ENCODE measurements at places on chromosomes 4 and X.
A peak's percentile ranks its signal among the peaks of the same experiment; 100 is the strongest.

DNA sequence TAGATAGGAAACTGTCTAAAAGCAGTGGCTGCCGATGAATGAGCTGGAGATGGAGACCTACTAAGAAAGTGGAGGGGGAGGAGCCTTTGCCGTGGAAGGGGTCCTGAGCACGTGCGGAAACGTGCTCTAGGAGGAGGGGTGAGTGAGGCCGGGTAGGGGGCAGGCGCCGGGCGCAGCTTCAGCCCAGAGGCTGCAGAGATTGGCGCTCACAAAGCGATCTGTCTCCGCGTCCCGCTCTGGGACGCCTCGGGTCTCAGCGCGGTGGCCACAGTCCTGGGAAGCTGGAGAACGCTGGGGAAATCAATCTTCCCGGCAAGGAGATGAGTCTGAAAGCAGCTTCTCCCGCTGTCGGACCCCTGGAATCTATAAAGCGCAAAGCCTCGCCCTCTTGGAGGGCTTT, 444 bp upstream of the ARHGAP6 start:
- peak overlapping the region; percentile 29 for H3K4me3 ChIP-seq
- DNase-seq = no peak
- H3K27me3 ChIP-seq = peaks cover 78% of the 10 kb centered on the region
- H3K4me1 ChIP-seq = peaks cover 2% of the 10 kb centered on the region
- H3K36me3 ChIP-seq = no peaks in the 10 kb centered on the region

DNA sequence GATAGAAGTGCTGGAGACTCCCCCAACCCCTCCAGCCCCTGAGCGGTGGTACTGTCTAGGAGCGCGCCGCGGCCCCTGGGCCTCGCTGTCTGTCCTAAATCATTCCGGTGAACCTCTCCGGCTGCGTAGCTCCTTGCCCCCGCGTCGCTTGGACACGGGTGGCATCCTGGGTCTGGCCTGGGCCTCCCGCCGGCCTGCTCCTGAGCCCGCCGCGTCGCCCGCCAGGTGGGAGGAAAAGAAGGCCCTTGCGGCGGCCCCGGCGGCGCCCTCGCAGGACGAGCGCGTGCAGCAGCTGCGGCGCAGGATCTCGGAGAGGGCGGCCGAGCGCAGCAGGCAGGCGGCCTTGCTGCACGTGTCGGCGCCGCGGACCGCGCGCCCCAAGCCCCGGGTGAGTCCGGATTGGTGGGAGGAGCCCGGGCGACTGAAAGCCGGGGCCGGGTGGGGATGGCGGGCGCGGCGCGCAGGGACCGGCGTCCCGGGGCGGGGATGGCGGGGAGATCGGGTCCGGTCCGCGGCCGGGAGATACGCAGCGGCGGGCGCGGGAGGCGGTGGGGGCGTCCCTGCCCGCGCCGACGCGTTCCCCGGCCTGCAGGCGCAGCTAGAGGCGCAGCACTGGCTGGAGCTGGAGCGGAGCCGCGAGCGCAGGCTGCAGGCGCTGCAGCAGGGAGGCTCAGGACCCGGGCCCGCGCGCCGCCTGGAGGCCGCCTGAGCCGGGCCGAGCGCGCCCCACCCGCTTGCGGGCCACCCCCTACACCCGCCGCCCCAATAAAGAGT, 6.5 kb upstream of the RNF4 start:
- H3K27me3 ChIP-seq = peaks cover 8% of the 10 kb centered on the region
- peak; percentile 80 for DNase-seq
- H3K4me3 ChIP-seq = peak overlapping the region; percentile 71
- H3K36me3 ChIP-seq = peaks cover 3% of the 10 kb centered on the region
- peaks cover 5% of the 10 kb centered on the region for H3K4me1 ChIP-seq
- H3K27ac ChIP-seq = peak overlapping the region; percentile 49

DNA sequence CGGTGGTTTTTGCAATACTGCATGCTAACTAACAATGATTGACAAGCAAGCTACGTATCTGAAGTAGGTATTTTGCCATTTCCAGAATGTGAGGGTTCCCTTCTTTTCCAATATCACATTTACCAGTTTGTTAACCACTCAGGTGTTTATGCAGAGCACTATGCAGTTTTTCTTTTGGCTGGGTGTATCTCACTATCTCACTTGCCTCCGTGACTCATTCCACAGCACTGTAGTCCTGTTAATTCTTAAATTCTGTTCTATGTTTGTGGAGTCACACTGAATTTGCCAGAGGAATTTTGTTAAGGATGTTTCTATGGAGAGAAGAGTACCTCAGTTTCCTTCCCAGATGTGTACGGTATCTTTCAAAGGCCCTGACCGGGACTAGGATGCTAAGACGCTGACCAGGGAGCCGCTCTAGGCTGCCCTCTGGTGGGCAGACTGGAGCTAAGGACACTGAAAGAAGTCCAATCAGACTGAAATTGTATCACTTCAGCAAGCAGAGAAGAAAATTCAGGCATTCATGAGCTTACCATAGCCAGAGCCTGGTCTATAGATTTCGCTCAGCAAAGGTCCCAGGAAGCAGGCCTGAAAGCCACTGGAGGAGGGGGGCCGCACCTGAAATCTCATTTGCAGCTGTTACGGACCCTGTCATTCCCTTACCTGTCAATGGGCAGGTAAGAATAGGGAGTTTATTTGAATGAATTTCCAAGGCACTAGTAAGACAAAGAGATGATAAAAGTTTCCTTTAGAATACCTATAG, 388.4 kb upstream of the SPOCK3 start:
- H3K4me1 ChIP-seq = no peaks in the 10 kb centered on the region
- H3K36me3 ChIP-seq = no peaks in the 10 kb centered on the region
- no peak overlapping the region for H3K4me3 ChIP-seq
- peak; percentile 11 for DNase-seq
- H3K27me3 ChIP-seq = no peaks in the 10 kb centered on the region
- no peak overlapping the region for H3K27ac ChIP-seq

GRCh38 chr4:108168671-108169523, at the start of gene LEF1:
LEF1 (minus strand) TSS chr4:108168932; CDS start chr4:108167767, 1,165 bp downstream.
- H3K36me3 ChIP-seq = peaks cover 24% of the 10 kb centered on the region
- no peaks in the 10 kb centered on the region for H3K27me3 ChIP-seq
- H3K4me3 ChIP-seq = peak within 1 kb of the TSS; percentile 98

- no peaks in the 10 kb centered on the region for H3K4me1 ChIP-seq
- DNase-seq = no peak
- H3K36me3 ChIP-seq = no peaks in the 10 kb centered on the region
- H3K27ac ChIP-seq = no peak overlapping the region
Measured at GRCh38 chr4:33772582-33772981, 2471.7 kb downstream of the ARAP2 start.

DNA sequence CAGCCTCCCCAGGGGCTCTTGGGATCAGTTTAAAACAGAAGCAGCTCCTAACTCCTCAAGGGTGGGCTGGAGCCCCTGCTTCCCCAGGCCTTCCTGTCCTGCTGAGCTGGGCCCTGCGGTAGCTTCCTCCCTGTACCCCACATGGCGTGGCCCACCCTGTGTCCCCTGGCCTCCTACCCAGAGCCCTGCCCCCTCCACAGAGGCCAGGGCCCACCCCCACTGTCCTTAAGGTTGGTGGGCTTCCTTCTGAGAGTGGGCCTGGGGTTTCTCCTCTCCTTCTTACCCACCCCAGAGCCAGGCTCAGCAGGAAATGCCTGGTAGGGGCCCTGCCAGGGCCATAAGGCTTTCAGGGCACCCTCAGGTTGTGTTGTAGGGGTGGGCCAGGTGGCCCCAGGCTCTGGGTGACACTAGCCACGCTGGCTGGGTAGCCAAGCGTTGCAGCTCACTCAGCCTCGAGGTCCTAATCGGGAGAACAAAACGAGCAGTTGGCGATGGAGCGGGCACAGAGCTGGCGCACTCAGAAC, 11.6 kb downstream of the SH3BP2 start:
- peaks cover 18% of the 10 kb centered on the region for H3K4me1 ChIP-seq
- no peak overlapping the region for H3K4me3 ChIP-seq
- no peaks in the 10 kb centered on the region for H3K27me3 ChIP-seq
- H3K36me3 ChIP-seq = peaks cover 1% of the 10 kb centered on the region
- no peak for DNase-seq

- no peak overlapping the region for H3K27ac ChIP-seq
- H3K27me3 ChIP-seq = no peaks in the 10 kb centered on the region
- peaks cover under 1% of the 10 kb centered on the region for H3K36me3 ChIP-seq
Measured at GRCh38 chr4:142423861-142424260, 422.2 kb downstream of the INPP4B start.

GRCh38 chrX:55342533-55343501, 78.1 kb upstream of the PAGE3 start:
- peaks cover 7% of the 10 kb centered on the region for H3K4me1 ChIP-seq
- no peaks in the 10 kb centered on the region for H3K27me3 ChIP-seq
- DNase-seq = peak; percentile 19
